NCI-H1930 (cell line): ENCODE measurements at places on chromosomes 1 and 21.

GRCh38 chr1:4725416-4725815 lies 71.0 kb downstream of the AJAP1 start:
- no peak for DNase-seq

DNA sequence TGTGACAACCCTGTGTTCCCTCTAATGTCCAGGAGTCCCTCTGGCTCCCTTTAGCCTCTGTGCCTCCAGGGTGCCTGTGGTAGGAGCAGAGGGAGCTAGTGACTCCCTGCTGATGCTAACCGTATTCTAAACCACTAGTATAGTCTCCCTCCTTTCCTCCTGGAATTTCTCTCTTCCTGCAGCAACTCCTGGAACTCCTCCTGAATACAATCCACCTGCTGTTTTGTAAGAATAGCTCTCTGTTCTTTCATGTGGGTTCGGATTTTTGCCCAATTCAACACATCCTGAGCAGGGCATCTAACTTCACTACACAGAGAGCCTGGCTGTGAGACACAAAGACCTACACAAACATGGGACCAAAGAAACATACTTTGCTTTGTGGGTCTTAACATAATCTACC lies 107.9 kb downstream of the RUNX1 start:
- DNase-seq: no peak

- no peak for DNase-seq
Measured at GRCh38 chr21:19993268-19993667, 1004.9 kb upstream of the NCAM2 start.

DNA sequence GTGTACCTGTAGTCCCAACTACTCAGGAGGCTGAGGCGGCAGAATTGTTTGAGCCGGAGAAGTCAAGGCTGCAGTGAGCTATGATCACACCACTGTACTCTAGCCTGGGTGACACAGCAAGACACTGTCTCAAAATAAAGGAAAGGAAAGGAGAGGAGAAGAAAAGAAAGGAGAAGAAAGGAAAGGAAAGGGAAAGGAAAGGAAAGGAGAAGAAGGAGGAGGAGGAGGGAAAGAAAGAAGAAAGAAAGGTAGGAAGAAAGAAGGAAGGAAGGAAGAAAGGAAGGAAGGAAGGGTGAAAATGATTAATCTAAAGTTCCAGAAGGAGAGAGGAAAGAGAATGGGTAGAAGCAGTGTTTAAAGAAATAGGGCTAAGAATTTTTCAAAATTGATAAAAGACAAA lies 12.2 kb downstream of the SPOCD1 start:
- DNase-seq: no peak

GRCh38 chr1:86666368-86666767 lies 38.0 kb upstream of the SH3GLB1 start:
- no peak for DNase-seq

DNA sequence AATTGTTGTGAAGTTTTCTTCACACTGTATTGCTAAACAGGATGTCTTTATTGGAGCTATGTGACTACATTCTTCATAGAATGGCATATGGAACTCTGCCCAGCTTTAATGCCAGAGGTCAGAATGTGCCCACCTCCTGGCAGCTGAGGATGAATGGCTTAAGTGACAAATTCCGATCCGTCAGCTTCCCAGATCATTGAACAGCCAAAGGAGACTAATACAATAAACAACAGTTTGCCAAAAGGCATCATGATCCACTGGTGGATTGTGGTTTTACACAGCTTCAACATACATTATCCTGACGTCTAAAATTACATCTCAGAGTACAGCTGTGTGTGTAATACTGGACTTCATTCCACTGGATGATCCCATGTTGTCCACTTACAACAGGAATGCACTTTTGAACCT lies 68.7 kb upstream of the C1orf105 start:
- no peak for DNase-seq

DNA sequence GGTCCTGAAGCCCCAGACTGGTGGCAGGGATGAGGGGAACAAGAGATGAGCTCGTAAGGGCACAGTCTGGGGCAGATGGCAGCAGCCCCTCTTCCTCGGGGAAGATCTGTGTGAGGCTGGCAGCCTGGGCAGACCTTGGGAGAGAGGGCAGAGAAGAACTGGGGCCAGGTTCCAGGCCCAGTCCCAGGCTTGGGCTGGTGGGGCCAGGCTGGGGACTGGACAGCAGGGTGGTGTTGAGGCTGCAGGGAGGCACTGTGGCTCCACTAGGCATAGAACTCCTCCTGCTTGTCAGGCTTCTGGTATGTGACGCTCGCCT lies 35.7 kb downstream of the SDC3 start:
- no peak for DNase-seq

- no peak for DNase-seq
Measured at GRCh38 chr1:110403805-110404204, 3.7 kb downstream of the LAMTOR5 start.

GRCh38 chr1:194862129-194862528 lies 1675.7 kb upstream of the B3GALT2 start:
- DNase-seq: no peak

- no peak for DNase-seq
Measured at GRCh38 chr1:27872802-27873551, 633 bp downstream of the THEMIS2 start.

GRCh38 chr1:147236959-147237791 lies 5.3 kb upstream of the CHD1L start:
- no peak for DNase-seq

DNA sequence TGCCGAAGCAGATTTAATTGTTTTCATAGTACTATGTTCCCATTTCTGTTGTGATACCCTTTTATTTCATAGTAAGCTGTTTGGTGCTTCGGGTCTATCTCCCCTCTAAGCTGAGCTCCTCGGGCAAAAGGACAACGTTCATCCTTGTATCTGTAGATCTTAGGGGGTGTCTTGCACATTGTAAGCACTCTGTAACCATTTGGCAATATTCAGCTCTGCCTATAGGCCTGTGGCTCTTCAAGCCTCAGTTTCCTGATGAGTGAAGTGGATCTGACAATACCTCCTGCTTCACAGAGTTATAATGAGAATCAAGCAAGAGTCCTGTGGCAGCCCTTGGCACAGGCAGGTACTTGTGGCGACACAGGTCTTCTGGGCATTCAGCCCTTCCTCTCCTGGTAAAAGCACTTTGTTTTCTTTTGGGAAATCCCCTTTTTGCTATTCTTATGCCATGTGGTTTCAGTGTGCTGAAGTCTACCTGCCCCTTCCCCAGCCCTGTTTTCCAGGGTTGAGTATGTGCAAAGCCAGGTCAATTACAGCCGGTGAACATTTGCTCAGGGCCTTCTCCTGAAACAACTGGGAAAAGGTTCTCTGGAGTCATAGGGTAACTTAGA lies 8.5 kb upstream of the EXO1 start:
- no peak for DNase-seq

DNA sequence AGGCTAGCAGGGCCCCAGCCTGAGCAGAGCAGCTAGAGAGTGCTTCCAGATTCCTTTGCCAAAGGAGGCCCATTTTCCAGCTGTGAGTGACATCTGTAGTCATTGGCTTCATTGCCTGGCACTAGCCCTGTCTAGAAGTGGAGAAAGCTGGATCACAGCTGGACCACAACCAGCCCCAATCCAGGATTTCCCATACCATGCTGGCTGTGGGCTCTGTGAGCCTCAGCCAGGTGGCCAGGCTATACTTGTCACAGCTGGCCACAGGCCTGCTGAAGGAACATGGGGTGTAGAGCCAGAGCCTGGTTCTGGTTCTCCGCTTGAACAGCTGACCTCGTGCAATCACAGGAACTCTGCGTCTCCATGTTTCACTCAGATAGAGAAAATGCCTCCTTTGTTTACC lies 36.6 kb downstream of the RIMKLA start:
- no peak for DNase-seq

GRCh38 chr1:151314137-151314875 lies 12.9 kb downstream of the PI4KB start:
- no peak for DNase-seq

DNA sequence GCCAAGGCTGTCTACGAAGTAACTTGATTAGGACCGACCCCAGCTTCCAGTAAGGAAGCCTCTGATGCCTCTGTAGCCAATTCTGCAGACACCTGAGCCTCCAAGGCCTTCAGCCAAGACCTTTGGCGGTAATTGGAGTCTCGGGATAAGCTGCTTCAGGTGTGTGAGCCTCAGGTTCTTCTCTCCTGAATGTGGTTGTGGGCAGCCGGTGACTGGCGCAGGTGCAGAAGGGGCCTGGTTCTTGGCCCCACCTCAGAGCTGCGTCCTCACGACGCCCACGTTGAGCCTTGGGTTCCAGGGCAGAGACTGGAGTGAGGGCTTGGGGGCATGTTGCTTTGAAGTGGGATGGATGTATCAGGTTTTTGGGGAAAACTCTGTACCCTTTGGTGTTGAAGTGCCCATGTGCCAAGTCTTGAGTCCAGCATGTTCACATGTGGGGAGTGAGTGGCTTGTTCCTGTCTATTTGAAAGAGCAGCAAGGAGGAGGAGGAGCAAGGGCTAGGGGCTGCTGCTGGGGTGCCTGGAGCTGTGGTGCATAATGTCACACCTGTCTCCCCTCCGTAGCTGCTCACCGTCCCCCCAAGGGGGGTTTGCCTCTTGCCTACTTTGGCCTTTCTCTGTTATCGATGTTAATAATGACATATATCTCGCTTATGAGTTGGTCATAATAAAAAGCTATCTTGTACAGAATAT lies 1.4 kb downstream of the PSEN2 start:
- DNase-seq: no peak

- DNase-seq: no peak
Measured at GRCh38 chr1:197178998-197179397, 32.5 kb upstream of the ASPM start.

DNA sequence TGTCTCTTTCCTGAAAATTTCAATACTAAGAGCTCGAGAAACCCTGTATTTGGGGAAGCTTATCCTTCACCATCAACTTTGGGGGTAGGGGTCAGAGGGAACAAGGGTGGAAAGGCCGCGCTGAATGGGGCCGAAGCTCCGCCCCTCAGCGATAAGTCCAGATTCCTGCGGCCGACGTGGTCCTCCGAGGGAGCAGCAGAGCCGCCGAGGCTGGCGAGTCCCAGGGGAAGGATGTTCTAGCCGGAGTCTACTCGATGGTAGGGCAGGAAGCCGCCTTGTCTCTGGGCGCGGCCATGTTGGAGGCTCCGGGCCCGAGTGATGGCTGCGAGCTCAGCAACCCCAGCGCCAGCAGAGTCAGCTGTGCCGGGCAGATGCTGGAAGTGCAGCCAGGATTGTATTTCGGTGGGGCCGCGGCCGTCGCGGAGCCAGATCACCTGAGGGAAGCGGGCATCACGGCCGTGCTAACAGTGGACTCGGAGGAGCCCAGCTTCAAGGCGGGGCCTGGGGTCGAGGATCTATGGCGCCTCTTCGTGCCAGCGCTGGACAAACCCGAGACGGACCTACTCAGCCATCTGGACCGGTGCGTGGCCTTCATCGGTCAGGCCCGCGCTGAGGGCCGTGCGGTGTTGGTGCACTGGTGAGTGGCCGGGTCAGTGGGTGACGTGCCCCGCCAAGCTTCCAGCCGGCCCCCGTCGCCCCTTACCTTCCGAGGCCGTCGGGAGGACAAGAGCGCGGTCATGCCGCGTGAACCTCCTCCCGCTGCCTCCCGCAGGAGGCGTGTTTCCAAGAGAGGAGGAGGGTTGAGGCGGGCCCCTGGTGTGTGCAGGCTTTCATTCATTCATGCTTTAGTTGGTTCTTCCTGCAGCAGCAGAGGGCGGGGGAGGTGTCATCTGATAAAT lies at the start of gene DUSP12:
DUSP12 (plus strand) TSS at position 278 of the 899 bp plus-strand sequence; CDS start at position 294, 16 bp downstream.
- DNase-seq: peak; percentile 98

DNA sequence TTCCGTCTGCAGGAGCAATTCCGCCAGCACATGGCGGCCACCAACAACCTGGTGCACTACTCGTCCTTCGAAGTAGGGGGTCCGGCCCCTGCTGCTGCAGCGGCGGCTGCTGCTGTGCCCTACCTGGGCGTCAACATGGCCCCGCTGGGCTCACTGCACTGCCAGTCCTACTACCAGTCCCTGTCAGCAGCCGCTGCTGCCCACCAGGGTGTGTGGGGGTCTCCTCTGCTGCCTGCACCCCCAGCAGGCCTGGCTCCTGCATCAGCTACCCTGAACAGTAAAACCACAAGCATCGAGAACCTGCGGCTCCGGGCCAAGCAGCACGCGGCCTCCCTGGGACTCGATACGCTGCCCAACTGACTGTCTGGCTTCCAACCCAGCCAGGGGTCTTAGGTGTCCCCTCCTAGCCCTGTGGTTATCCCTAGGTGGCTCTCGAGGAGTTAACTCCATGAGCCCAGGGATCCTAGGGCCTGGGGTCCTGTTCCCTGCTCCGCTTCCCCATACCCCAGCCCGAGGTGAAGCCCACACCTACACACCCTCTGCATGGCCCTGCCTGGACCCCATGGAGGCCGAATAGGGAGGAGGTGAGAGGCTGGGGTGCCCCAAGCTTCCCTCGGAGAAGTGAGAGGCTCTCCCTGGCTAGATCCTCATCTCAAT lies 22.6 kb downstream of the DMBX1 start:
- DNase-seq: no peak

GRCh38 chr1:70745199-70745598 lies 302.4 kb downstream of the PTGER3 start:
- DNase-seq: no peak

- no peak for DNase-seq
Measured at GRCh38 chr1:31595836-31596736, 19.8 kb downstream of the TINAGL1 start.

GRCh38 chr1:235416662-235417049 lies 49.4 kb downstream of the TBCE start:
- DNase-seq: no peak

DNA sequence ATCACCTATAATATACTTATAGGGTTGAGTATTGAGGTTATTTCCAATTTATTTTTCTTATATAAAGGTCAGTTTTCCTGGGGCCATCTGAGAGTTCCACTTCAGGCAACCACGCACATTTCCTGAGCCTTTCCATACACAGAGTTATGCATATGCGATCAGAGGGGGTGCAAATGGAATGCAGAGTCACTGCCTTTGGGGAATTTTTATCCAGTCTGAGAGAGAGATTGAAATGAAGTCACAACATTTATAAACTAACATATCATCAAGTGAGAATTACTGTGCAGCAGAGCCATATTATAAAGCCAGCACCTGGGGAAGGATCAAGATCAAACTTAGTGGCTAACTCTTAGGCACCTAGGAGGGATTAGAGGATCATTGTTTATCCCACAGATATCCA lies 299.9 kb upstream of the PLXNA2 start:
- DNase-seq: no peak

- DNase-seq: no peak
Measured at GRCh38 chr1:189658381-189658780, 819.3 kb downstream of the BRINP3 start.

GRCh38 chr21:32351428-32351827 lies 41.4 kb downstream of the URB1 start:
- DNase-seq: no peak
